ENCODE measurements at places on chromosomes 12 and 14.
A peak's percentile ranks its signal among the peaks of the same experiment; 100 is the strongest.

DNA sequence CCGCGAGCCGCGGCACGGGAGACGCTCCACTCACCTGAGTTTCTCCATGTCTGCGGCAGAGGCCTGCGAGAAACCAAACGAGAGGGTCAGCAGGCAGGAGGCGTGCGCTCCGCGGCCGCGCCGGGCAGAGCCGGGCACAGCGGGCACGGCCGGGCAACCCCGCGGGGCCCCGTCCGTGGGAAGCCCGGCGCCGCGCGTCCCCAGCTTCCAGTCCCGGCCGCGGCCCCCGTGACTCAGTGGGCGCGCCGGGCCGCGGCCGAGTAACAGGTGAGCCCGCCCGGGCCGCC, 19.4 kb downstream of the BEGAIN start:
- no peak for DNase-seq

DNA sequence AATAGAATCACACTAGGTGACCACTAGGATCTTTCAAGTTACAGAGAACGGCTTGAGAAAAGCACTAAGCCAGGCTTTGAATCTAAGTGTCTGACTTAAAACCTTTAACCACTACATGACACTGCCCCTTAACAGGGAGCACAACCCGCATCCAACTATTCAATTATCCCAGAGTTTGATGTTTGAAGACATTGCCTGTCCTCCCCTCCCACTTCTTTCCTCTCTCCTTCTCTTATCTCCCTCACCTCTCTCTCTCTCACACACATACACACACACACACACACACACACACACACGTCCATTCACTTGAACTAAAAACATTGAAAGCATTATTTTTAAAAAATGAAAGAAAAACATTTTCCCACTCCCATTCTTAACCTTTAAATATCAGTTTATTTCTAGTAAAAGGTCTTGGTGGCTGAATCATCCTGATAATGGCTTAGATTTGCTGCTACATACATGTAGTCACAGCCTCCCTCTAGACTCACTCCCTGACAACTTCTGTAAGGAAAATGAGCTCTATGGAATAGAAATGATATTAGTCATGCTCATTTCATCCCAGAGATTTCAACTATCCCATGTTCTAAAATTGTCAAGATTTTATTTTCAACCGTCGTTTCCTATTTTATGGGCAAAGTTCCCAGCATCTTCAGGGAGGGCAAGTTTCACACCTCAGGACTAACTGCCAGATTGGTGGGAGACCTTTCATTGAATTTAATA, 53.5 kb upstream of the RAP1B start:
- no peak for DNase-seq

DNA sequence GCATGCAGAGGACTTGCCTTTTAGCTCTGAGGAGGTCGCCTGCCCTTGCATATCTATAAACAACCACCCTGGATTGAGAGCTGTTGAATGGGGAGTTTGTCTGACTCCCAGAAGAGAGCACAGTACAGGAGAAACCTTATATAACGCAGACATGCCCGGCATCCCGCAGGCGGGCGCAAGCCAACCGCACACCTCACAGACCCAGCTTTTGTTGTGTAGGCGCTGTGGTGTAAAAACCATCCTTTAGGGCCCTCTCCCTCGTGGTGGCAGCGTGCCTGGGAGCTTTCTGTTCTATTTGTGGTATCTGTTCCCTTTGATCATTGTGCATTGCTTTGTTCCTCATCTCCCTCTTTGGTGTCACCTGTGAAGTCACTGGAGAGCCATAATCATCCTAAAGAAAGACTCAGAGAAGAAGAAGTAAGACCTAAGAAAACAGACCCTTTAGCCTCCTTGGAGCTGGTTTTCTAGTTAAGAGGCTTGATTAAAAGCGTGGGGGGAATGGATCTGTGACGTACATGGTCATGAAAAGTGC, 77.7 kb downstream of the ETV6 start:
- DNase-seq = peak; percentile 94

DNA sequence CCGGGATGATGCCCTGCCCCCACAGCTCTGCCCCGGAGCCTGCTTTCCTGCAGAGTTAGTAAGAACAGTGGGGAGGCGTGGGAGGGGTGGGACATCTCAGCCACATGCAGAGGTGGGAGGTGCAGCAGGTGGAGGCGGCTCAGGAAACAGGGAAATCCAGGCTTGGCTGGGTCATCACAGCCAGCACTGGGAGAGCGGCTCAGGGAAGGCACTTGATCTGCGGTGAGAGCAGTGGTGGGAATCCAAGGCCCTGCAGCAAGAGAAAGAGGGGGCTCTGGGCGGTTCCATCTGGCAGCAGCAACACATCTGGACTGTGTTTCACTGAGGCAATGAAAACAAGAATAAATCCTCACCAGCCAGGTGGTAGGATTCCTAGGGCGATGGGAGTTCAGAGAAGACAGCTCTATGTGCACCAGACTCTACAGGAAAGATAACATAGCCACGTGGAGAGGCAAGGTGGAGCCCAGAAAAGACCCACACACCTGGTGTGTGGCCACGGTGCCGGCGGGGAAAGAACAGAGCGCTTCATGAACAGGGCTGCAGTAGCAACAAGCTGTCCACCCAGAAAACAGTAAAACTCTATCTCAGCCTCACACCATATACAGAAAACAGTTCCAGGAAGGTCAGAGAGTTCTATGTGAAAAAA, 57.6 kb downstream of the CCDC85C start:
- DNase-seq = no peak

GRCh38 chr14:53865711-53866110, 90.9 kb downstream of the BMP4 start:
- no peak for DNase-seq

DNA sequence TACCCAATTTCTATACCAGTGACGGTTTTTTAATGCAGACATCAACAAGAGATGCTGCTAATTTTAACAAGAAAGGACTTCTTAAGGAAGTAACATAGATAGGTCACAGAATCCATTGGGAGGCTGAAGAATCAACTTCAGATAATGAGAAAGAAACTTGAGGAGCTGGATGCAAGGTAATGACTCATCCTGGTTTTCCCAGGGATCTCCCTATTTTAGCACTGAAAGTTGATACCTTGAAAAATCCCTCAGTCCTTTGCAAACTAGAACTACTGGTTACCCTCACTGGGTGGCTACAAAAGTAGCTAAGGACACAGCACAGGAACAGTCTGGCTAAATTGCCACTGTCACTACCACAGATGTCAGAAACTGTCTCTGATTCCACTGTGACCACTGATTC, 561.9 kb downstream of the FLRT2 start:
- DNase-seq = no peak

DNA sequence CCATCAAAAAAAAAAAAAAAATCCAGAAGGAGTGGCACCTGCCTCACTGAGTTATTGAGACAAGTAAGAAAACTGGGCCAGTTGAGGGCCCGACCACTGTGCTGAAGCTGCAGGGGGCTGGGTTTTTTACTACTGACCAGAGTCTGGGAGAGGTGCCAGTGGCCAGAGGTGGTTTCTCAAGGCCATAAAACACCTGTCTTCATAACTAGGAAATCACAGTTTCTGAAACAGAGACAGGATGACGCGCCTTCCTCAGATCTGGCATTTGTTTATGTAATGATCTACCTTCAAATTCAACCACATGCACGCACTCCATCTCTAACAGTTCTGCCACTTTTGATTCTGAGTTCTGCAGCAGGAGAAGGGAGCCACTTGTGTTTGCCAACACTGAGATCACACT, 12.7 kb downstream of the TSPAN11 start:
- no peak for DNase-seq

- DNase-seq = no peak
Observed at GRCh38 chr14:36663404-36664321, 2.0 kb downstream of the PAX9 start.

DNA sequence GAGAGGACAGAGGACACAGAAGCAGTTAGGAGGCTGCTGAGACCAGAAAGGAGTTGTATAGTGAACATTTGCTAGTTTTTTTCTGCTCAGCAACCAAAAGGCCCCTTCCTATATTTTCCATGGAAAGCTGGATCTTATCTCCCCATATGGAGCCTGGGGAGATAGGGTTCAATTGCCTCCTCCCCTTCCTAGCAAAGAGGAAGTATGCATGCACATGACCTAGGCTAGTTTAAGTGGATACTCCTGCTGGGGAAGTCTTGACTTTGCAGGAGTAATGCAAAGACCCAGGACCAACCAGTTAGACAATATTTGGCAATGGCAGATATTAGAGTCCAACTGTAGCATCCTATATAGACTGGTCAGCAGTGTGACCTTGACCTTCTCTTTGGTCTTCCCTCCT, 15.1 kb downstream of the CHD8 start:
- DNase-seq = no peak

GRCh38 chr14:36513451-36514277, 6.4 kb downstream of the NKX2-1 start:
- DNase-seq = no peak

- no peak for DNase-seq
Observed at GRCh38 chr12:129083121-129083840, 230.0 kb downstream of the GLT1D1 start.

GRCh38 chr12:41476499-41477439, 288.6 kb downstream of the PDZRN4 start:
- DNase-seq = no peak

DNA sequence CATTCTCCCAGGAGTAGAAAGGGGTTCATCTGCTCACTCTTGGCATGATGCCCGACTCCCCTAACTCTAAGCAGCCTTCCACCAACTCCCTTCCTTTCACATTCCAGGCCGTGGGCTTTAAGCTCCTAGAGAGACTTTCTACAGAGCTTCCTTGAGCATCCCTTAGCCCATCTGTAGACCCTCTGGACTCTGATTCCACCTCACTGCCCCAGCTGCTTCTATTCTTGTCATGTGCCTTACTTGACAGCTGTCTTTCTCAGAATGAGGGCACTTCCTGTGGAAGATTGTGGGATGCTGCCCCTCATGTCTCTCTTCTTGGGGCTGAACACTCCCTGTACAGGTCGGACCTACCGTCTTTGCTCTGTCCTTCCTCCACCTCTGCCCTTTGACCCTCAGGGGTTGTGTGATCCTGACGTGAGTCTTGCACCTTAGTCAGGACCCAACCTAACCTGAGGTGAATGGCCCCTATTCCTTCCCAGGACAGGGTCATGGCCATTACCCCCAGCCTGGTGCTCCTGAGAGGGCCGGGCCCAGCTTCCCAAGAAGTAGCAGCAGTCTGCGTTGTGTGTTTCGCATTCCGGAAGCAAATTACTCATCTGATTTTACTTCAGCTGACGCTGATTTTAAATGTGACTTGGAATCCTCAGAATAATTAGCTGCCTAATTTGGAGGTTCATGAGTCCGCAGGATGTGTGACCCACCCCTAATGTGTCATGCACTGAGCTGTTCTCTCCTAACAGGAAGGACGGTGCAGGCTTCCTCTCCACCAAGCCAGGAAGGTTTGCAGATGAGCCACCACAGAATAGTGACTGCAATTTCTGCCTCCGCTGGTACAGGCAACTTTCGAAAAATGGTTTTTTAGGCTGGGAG, 2.7 kb upstream of the GALNT6 start:
- peak; percentile 42 for DNase-seq

DNA sequence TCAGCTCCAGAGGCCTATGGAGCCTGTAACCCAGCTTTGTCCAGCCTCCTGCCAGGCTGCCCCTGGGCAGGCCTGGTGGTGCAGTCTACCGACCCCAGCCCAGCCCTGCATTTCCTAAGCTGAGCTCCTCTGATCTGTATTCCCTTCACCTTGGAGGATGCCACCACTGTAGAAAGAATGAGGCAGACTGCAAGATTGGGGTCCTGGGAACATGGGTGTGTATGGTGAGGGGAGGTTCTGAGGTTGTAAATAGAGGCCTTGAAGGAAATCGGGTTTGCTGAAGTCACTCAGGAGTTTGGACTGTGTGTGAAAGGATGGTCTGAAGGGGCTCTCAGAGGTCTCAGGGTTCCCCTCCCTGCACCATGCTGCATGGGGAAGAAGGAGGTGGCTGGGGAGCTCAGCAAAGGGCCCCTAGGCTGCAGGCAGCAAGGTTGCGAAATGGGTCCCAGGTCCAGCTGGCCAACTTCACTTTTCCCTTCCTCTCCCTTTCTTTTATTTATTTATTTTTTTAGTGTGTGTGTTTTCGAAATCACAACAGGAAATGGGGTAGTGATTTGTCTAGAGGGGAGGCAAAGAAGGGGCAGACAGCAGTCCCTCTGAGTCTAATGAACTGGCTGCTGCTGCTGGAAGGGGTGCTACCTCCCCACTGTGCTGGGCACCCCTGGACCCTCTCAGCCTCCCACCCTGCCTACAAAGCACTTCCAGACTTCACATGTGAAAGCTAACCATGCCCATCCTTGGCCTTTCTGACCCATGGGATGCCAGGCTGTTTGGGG, 1.2 kb upstream of the LRP1-AS start:
- no peak for DNase-seq

- DNase-seq = no peak
Observed at GRCh38 chr12:3127832-3128231, 50.7 kb downstream of the TSPAN9 start.

DNA sequence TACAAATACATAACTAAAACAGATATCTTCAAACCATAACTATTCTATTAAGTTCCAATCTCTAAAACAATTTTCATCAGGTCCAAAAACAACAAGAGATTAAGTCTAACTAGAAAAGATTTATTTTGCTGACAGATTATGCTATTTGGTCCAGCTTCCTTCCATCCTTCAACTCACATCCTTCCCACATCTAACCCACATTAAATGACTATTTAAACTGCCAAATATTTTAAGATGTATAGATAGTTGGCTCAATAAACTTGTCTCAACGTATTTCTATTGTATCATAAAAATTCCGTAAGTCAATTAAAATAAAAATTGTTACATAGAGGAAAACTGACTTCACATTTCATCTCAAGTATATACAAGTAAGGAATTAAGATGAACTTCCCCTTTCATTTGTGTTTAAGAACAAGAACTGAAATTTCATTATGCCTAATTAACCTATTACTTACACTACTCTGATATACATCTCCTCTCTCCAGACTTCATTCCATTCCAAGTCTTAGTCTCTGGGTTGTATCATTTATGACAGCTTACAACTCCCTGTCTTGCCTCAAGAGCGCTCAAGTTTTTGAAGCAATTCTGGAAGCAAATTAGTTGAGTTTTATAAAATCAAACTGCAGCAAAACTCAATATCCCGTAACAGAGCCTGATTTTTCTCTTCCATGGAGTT, 25.4 kb downstream of the PAWR start:
- no peak for DNase-seq

- no peak for DNase-seq
Observed at GRCh38 chr14:32675433-32675832, 263.2 kb upstream of the NPAS3 start.

DNA sequence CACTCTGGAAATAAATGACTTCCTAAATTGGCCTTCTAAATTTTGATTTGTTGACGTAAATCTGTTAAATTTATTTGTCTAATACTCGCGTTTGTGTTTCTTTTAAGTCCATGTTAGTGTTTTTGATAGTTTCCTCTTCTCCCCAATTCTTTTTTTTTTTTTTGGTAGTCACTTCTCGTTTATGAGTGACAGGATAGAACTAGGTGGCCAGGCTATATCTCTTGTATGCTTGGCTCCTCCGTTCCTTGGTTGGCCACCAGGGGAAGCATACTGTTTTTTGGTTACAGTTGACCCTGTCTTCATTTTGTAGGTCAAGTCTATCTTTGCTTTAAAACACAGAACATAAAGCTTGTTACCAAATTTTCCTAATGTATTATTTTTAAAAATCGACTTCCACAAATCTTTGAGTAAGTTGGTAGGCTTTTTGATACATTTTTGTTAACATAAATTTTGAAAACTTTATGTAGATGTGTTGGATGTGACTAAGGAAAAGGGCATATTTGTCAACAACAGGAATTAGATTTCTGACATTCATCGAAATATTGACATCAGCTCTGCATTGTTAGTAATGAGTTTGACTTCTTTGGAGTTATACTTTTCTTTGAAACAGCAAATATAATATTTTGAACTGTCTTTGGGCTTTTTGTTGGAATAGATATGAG, 2.2 kb downstream of the RCOR1 start:
- DNase-seq = peak; percentile 59
